GM20000 (cell line): ENCODE measurements at places on chromosomes 7 and 10.

DNA sequence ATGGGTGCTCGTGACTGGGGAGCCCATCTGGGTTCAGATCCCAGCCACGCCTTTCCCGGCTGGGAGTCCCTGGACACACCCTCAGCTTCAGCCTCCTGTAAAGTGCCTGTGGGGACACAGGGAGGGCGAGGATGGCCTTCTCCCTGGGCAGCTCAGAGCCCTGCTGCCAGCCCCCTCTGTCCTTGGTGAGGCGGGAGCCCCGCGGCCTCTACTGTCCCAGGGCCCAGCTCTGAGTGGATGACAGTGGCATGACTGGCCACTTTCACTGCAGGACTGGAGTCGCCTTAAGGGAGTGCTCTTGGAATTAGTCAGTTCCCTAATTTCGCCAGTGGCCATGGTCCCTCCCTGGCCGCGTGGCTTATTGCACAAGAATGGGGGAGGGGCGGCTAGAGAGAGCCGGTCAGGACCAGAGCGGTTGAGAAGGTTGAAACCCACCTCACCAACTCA, 4.6 kb downstream of the BRI3 start:
- DNase-seq, result no peak

- no peak for DNase-seq
Measured at GRCh38 chr10:130790339-130790738, 521.2 kb downstream of the TCERG1L start.

DNA sequence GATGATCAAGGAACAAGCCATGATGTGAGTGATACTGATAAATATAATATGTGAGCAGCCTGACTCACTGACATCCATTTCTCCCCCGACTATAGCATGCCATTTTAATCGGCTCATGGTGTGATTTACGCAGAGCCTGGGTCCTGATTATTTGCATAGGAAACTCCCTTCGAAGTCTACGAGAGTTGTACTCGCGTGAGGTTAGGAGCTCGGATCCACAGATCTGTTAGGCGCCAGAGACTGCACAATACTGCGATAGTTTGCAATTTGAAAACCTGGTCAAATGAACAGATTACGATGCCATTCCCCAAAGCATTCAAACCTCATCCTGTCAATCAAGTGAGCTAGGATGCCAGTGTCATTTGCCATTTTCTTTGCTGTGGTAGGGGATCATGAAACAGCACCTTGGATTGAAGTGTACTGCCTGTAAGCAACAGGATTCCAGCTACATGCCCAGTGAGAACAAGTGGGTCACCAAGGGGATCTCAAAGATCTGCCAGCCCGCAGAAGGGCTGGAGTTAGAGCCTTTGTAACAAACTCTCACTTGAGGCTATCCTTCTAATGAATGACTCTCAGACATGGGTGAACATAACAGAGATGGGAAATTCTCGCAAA, 158.3 kb downstream of the FRMD4A start:
- no peak for DNase-seq

- no peak for DNase-seq
Measured at GRCh38 chr10:71598621-71599055, 120.9 kb downstream of the C10orf105 start.

GRCh38 chr10:124741922-124742412, 2.2 kb downstream of the FAM53B start:
- no peak for DNase-seq

DNA sequence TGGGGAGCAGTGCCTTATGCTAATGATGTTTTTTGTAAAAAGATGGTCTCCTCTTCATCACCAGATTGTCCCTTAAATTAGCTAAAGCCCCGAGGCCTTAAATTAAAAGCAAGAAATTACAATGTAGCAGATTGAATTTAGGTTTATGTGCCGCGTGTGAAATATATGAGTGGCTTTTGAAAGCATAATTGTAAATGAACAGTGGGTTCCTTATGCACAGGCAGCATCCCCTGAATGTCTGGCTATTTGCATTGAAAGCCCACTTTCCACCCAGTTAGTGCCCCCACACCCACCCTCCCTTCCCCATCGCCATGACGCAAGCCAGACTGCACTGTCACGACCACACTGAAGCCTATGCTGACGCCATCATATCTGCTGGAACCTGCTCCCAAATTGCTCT, 62.4 kb upstream of the SORCS3 start:
- no peak for DNase-seq

GRCh38 chr7:46168671-46169383, 247.8 kb upstream of the IGFBP3 start:
- no peak for DNase-seq

GRCh38 chr10:12782537-12782936, 219.0 kb downstream of the CCDC3 start:
- peak; percentile 42 for DNase-seq

GRCh38 chr10:93299195-93299594, 182.9 kb downstream of the MYOF start:
- no peak for DNase-seq

DNA sequence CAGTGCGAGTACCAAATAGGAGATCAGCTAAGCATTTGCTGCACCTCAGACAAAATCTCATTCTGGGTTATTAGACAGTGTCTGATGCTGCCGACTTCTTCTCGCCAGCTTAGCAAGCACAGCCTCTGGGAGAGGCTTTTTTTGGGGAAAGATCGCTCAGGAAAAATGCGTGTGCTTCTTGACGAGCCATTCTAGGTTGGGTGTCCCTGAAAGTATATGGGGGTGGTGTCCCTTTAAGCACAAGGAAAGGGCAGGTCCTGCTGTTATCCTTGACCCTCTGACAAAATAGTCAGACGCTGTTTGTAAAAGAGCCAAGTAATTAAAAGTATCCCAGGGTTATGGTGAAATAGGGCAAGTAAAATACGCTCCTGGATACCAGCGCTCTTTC, 540.1 kb upstream of the FZD8 start:
- DNase-seq, result no peak

- no peak for DNase-seq
Measured at GRCh38 chr10:9091530-9092093, 1037.1 kb downstream of the GATA3 start.

- no peak for DNase-seq
Measured at GRCh38 chr7:12269100-12269895, 58.2 kb downstream of the TMEM106B start.

- DNase-seq, result no peak
Measured at GRCh38 chr7:75740846-75741497, 2.2 kb upstream of the HIP1 start.

GRCh38 chr10:51086710-51087109, 12.4 kb downstream of the PRKG1 start:
- DNase-seq, result no peak

- no peak for DNase-seq
Measured at GRCh38 chr7:150374472-150374871, 4.7 kb upstream of the ZNF775 start.

DNA sequence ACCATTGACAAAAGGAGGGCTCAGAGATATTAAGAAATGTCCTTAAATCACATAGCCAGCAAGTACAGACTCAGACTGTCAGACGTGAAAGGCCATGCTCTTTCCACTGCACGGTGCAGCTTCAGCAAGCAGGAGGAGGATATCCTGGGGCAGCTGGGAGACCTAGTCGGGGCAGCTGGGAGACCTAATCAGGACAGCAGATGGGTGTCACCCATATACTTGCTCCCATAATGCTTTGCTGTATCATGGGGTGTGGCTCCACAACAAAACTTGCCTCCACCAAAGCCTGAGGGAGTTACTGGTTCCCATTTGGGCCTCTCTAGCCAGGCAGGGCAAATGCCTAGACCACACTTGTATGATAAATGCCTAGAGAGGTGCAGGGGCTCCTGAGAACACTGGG, 55.4 kb downstream of the GRID1 start:
- no peak for DNase-seq

GRCh38 chr10:93208717-93209464, 135.2 kb downstream of the CYP26A1 start:
- no peak for DNase-seq

- no peak for DNase-seq
Measured at GRCh38 chr7:81433206-81433605, 336.6 kb downstream of the HGF start.

- no peak for DNase-seq
Measured at GRCh38 chr10:99881371-99881770, 98.9 kb downstream of the ABCC2 start.

DNA sequence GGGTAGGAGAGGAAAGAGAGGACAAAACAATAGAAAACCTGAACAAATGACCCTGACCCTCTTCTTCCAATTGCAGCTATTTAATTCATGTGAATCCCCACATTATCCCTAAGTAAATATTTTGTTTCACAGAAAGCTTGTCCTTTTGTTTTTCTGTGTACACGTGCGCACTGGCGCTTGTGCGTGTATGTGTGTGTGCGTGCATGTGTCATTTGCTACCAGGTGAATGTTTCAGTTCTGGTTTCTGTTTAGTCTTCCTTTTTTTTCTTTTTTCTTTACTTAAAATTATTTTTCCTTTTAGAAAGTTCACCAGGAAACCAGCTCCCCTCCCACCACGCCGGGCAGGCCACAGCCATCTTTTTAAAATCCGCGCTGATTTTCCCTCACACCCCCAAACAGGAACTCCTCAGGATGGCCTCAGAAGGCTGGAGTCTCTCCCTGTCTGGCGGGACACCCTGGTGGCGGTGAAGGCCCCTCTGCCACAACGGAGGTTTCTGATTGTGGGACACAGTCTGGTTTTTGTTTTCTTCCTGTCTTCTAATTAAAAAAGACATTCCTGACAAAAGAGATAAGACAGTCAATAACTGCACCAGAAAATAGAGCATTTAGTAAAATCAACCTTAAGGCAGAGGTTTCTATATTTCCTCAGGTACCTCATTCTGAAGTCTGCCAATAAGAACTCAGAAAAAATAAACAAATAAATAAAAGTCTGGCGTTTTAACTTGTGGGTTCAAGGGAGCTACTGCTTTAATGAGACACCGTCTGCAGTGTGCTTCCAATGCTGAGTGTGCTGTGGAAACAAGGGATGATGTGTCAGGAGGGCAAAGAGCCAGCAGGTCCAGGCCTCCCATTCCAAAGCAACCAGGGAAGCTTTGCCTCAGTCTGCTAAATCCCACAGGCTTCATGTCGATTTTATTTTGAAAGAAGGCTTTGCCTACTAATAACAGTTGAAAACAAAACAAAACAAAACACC, 17.4 kb downstream of the IRF5 start:
- peak; percentile 62 for DNase-seq

DNA sequence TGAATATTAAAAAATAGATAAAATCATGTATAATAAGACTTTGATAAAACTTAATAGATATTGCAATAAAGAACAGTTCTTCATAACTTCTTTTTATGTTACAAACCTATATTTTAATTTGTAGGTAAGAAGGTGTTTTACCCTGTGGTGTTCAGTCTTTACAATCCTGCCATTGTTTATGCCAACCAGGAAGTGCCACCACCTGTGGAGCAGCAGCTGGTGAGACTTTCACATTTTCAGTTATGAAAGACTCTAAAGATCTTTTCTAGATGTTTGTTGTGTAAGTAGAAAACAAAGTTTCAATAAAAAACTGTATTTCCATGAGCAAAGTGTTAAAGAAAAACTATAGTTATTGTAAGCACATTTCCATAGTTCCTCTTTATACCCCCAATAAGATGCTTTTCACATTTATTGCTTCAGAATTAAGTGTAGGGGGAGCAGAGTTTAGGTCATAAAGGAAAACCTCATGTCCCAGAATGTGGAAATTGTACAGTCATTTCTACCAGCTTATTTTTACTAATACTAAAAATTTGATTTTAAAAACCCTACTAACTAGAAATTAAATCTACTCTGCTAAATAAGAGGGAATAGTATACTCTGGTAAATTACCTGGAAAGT, 28.7 kb downstream of the CSGALNACT2 start:
- DNase-seq, result no peak

- DNase-seq, result no peak
Measured at GRCh38 chr10:21069929-21070700, 173.0 kb upstream of the NEBL start.

DNA sequence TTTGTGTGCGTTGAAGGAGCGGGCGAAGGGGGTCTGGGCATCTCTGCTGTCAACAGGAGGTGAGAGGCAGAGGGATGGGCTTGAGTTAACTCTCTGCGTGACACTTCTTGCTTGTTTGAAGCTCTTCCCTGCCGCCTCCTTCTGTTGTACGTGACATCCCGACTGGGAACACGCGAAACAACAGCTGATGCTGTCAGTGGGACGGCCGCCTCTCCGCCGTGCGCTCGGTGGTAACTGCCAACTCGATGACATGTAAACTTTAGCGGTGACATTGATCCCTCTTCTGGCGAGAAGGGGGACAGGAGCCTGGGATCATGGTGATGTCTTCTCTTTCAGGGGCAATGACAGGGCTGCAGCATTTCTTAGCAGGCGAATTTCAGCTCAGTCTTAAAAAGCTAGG, 394.5 kb downstream of the TYW1 start:
- no peak for DNase-seq

GRCh38 chr10:81838950-81839349, 36.0 kb upstream of the NRG3 start:
- no peak for DNase-seq

DNA sequence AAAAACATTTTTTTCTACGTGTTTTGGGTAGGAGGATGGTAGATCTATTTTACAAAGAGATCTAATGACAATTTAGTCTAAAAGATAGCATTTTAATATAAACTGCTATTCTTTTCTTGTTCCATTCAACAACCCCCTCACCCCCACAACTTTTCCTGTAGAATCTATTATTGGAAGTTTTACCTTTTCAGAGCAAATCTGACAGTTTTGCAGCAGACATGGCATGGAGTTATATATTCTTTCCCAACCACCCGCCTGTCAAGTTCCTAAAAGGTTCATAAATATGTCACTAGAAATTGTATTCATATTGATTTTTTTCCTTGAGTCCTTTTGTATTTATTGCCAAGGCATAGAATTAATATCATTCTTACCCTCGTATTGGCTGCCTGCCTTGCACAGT, 21.5 kb upstream of the NAMPT start:
- no peak for DNase-seq

DNA sequence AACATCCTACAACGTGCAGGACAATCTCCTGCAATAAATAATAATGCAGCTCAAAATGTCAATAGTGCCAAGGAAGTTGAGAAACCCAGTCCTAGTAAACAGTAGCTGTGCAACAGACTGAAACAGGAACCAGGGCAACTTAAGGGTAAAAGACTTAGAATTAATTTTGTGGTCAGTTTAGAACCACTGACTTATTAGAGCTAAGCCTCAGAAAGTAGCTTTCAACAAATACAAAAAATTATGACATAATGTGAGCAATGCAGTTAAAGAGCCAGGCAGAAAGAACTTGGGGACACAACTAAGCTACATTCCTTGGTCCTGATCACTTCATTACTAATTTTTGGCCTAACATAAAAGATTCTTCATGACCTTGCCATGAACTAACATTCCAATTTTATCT, 195.4 kb downstream of the MACC1 start:
- DNase-seq, result no peak
